ENCODE measurements at places on chromosomes 7 and 10. TPM values are rescaled to one million over a fixed set of nuclear protein-coding genes. Genes with fewer than 3 reads are reported as not detected.

ZNF503 gene
- total RNA-seq, result 44.6 TPM

GUSB gene
- total RNA-seq, result 66.6 TPM

PNLIP gene
- not detected for total RNA-seq

SFTPA1 gene
- total RNA-seq, result 5,575 TPM

FAM180A gene
- not detected for total RNA-seq

DNA sequence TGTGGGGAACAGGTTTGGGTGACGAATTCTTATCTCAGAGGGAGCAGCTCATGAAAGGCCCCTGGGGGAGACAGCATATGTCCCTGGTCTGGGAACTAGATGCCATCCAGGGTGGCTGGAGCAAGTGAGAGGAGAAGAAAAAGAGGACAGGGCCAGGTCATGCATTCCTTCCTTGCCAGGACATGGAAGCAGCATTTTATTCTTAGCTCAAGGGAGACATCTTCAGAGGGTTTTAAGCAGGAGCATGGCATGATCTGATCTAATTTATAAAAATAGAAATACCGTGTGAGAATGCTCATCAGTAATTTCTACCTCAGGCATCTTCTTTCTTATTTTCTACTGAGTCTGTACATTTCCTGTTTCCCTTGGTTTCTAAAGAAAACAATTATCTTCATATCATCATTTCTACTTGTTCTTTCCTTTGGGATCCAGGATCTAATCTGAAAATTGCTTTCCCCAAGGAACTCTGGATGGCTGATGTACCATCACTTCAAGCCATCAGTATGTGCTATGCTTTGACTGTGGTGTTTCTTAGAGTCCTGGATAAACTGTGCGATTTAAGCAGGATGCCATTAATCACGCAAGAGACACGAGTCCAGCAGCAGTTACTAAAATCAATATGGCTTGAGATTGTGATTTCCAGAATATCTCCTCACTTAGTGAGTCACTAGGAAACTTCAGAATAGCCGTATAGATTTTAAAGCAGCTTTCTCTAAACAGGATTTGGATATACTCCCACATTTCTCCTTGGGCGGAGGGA, 386.2 kb downstream of the GALNT17 start:
- no peak for DNase-seq

DNA sequence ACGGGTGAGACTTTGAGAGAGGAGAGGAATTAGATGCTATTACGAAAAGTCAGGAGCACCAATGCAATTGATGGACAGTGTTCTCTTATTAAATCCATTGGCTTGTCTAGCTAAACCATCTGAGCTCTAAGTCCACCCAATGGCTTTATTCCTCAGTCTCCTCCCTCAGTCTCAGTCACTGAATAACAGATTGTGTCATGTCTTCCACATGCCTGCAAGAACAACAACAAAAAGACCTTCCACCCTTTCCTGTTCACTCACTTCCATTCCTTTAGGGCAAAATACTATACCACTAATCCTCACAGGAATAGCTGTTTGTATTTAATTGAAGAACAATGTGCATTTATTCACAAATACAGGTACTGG, 154.8 kb upstream of the LAMB4 start:
- DNase-seq, result no peak

DNA sequence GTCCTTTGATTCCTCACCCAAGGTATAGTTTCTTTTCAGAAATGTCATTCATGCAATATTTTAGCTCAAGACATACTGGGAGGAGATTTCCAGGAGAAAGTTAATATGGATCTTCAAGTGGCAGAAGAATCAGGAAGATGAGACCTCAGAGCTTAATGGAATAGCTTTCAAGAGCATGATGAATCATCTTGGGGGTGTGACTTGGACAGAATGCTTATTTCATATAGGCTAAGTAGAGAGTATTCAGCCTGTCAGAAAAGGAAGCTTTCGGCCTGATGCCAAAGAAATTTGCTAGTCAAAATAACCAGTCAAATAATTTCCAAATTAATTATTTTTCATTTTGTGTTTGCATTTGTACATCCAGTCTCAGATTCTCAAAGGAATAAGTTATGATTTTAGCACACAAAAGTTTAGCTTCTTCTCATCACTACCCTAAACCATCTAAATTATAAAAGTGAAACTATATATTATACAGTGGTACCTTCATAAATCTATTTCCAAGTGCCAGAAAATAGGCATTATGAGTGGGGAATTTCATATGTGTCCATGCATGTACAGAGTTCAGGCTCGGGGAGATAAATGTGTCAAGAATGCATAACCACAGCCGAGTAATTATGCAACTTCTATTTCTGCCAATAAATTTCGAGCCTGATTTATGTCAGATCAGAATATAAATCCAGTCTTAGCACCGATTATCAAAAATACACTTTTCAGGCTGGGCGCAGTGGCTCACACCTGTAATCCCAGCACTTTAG, 27.3 kb upstream of the CALD1 start:
- no peak for DNase-seq

GRCh38 chr10:807958-808353, 118.5 kb upstream of the DIP2C start:
- DNase-seq, result no peak

DNA sequence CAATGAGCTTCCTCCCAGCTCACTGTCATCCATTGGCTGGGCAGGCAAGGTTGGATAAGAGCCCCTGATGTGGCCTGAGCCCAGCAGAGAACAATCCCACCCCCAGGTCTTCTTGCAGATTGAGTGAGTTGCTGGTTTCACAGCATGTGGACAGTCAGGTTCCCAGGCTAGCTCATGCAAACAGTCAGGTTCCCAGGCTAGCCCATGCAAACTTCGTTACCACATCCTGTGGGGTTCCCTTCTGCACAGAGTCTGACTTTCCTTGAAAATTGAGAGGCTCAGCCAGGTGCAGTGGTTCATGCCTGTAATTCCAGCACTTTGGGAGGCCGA, 67.1 kb downstream of the TMEM130 start:
- DNase-seq, result no peak

- no peak for DNase-seq
Observed at GRCh38 chr10:7337431-7338171, 73.2 kb downstream of the SFMBT2 start.

- DNase-seq, result no peak
Observed at GRCh38 chr7:102453319-102453718, 11.3 kb downstream of the ALKBH4 start.

DNA sequence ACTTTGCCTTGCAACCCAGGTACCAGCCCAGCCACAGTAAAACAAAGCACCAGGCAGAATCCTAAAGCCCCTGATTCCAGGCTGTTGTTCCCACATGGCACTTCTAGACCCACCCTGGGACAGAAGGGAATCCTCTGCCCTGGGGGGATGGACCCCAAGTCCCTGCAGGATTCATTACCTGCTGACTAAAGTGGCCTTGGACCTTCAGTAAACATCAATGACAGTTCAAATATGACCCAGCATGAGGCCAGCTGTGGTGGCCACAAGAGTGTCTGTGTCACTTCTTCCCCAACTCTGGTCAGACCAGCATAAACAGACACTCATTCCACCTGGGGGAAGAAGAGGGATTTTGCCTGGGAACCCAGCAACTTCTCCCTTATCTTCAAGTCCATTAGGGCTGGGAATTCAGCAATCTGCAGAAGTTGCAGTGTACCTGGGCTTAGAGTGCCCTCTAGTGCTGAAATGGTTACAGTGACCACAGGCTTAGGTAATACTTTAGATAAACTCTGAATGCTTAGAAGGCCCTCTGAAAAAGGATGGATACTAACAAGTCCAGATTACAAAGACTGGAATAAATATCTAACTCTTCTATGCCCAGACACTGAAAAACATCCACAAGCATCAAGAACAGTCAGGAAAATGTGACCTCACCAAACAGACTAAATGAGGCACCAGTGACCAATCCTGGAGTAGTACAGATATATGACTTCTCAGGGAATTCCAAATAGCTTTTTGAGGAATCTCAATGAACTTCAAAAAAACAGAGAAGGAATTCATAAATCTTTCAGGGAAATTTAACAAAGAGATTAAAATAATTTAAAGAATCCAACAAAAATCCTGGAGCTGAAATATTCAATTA, 108.5 kb upstream of the TMEM168 start:
- no peak for DNase-seq

DNA sequence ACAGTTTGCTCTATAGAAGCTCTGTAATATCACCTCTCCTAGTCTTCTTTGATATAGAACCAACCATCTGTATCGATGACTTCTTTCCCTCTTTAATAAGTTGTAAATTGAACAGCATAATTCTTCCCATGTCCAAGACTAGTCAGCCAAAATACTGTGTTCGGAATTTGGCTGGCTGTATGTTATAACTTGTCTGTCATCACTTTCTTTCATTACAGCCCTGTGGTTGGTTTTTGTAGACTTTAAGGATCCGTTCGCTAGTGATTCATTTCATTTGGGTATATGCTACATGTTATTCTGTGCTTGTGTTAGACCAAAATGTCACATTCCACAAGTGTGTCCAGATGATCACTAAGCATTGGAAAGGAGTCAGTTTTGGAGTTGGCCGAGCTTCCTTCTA, 155.4 kb upstream of the ITGB1 start:
- DNase-seq, result no peak

DNA sequence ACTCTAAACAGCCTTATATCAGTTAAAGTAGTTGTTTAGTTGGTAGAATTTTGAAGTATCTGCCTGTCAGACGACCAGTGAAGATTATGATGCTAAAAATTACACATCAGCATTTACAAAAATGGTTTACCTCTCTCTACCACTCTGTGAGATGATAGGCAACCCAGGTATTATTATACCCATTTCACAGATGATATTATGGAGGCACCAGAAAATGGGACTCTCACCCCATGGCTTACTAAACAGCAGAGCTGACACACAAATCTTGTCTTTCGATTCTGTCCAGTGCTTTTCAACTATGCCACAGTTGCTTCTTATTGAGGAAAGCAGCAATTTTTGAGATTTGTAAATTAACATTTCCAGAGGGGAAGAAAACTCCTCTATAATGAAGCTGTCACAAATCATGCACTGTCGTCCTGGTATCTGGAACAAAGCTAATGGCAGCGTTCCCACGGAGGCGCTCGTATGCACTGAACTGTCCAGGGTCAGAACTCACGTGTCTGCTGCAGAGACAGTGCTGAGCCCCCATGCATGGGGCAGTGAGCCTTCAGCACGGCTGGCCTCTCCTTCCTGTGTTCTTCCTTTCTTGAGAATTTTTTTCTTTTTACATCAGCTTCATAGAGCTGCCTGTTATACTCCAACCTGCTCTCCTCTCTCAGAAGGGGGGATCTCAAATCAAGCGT, 381.1 kb downstream of the SDK1 start:
- no peak for DNase-seq

DNA sequence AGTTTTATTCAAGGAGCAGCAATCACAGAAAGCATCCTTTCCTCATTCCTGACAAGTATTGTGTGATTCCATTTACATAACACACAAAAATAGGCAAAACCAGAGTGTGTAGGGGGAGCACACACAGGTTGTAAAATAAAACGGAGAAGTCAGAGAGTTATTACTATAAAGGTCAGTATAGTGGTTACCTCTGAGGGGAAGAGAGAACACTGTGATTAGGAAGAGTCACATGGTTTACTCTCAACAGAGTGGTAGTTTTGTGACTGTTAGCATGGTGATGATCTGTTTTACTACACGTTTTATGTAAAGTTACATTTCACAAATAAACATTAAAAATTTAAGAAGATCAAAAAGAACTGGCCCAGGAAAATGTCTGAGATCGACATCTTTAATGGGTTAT, 74.6 kb downstream of the VPS41 start:
- DNase-seq, result no peak

DNA sequence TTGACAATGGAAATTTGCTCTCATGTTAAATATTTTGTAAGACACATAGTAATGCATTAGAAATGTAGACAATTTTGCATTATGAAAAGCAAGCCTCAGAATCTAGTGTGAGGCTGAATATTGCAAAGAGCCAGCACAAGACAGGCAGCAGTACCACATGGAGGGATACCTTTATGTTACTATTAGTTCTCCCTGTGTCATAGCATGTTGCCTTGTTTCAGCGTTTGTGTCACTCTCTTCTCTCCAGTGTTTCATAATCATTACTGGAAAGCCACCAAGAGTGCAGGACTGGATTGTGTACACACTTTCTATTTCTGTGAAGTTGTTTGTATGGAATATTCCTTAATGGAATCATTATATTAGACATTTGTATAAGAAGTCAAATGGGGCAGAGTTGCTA, 8.5 kb downstream of the AHR start:
- DNase-seq, result no peak

- no peak for DNase-seq
Observed at GRCh38 chr7:127437241-127437640, 44.7 kb upstream of the ZNF800 start.

DNA sequence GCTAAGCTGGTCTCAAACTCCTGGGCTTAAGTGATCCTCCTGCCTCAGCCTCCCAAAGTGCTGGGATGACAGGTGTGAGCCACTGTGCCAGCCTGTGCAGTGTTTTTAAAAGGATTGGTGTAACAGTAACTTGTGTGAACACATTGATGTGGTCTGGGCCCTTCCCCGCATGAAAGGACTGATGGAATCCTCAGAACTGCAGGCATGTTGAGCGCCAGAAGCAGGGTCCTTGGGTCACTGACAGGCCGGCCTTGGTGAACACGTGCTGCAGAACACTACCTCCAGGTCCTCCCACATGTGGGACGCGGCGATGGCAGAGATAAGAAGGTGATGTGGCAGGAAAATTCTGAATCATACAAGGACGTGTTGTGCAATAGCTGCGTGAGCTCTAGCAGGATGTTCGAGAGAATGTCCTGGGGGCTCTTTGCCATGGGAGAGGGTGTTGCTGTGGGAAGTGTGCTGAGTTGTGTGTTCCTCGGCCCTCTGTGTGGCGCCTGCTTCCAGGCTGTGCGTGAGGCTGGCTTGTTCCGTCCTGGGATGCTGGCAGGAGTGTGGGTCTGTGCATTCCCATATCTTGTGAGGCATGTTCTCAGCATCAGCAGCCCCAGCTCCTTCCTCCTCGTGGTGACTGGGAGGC, 68.2 kb downstream of the DNAJB6 start:
- no peak for DNase-seq

DNA sequence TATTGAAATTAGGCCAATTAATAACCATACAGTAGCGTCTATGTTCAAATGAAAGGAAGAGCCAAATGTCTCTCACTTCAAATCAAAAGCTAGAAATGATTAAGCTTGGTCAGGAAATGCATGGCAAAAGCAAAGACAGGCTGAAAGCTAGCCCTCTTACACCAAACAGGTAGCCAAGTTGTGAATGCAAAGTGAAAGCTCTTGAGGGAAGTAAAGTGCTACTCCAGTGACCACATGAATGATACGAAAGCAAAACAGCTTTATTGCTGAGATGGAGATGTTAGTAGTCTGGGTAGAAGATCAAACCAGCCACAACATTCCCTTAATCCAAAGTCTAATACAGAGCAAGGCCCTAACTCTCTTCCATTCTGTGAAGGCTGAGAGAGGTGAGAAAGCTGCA, 123.8 kb downstream of the TEX36 start:
- DNase-seq, result no peak

DNA sequence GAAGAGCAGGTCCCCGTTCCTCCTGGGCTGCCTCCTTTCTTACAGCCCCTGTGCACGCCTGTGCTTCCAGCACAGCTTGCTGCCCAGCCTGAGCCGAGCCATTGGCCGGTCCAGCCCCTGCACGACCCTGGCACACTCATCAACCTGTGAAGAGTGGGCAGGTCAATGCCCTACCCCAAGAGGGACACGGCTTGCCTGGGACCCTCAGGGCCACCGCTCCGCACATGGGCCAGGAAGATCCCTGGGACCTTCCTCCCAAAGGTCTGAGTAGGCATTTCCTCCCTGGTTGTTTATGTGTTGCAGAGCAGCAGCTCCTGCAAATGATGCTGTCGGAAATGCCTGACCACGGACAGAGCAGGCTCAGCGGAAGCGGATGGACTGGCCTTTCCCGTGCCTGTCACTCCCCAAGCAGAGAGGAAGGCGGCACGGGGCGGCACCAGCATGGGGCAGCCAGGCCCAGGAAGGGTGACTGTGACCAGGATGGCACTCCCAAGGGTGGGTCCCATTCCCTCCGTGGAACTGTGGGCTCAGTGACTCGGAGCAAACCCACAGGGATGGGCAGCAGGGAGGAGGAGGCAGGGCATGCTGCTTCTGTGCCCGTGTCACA, 252.5 kb downstream of the TNS3 start:
- DNase-seq, result peak; percentile 73

Data from upper lobe of left lung (tissue), 6 donors.